ENCODE measurements at places on chromosomes 12 and 14.

GRCh38 chr12:110108309-110109036 lies 15.7 kb upstream of the IFT81 start:
- peak; percentile 71 for DNase-seq

DNA sequence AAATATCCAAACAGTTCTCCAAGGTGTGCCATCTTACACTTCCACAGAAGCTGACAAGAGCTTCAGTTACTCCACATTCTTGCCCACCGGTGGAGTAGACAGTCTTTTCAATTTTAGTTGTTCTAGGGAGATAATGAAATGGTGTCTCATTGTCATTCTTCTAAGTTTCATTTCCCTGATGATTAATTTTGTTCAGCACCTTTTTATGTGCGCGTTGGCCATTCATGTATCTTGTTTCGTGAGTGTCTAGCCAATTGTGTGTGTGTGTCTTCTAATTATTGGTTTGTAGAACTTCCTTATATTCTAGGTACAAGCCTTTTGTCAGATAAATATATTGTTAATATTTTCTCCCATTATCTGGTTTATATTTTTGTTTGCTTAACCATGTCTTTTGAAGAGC lies 63.1 kb downstream of the GLT1D1 start:
- no peak for DNase-seq

- no peak for DNase-seq
Observed at GRCh38 chr12:1650260-1650977, 21.4 kb downstream of the WNT5B start.

GRCh38 chr12:42445891-42446290 lies 119.9 kb downstream of the PPHLN1 start:
- no peak for DNase-seq

DNA sequence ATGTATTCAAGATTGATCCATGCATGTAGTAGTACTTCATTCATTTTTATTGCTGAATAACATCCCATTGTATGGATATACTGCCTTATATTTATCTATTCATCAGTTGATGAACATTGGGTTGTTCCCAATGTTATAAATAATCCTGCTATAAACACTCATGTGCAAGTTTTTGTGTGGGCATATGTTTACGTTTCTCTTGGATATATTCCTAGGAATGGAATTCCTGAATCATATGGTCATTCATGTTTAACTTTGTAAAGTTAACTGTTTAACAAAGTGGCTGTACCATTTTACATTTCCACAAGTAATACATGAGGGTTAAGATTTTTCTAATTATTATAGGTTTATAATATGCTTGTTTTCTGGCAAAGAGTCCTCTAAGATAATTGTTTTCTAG lies 1568.2 kb upstream of the SEL1L start:
- DNase-seq = no peak
